ENCODE measurements at places on chromosomes 3 and 15.

DNA sequence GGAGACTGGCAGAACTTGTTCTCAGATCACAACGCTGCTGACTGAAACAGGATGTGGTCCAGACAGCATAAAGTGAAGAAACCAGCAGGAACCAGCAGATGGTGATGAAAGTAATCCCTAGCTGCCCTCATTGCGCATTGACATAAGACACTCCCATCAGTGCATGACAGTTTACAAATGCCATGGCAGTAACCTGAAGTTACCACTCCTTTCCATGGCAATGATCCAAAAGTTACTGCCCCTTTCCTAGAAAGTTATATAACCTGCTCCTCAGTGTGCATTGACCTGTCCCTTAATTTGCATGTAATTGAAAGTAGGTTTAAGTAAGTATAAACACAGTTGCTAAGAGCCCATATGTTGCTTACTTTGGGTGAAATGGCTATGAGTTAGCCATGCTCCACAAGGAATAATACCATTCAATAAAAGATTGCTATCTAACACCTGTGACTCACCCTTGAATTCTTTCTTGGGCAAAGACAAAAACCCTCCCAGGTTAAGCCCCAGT lies 149.1 kb upstream of the CD96 start:
- DNase-seq: no peak

DNA sequence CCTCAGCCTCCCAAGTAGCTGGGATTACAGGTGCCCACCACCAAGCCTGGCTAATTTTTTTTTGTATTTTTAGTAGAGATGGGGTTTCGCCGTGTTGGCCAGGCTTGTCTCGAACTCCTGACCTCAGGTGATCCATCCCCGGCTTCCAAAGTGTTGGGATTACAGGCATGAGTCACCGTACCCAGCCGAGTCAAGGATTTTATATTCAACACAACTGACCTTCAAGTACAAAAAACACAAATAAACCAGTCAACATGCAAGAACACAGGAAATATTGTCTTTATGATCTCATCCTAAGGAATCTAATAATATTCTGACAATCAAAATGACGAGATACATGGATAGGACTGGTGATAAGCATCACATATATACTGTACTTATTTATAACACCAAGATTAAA lies 37.9 kb downstream of the TJP1 start:
- no peak for DNase-seq

DNA sequence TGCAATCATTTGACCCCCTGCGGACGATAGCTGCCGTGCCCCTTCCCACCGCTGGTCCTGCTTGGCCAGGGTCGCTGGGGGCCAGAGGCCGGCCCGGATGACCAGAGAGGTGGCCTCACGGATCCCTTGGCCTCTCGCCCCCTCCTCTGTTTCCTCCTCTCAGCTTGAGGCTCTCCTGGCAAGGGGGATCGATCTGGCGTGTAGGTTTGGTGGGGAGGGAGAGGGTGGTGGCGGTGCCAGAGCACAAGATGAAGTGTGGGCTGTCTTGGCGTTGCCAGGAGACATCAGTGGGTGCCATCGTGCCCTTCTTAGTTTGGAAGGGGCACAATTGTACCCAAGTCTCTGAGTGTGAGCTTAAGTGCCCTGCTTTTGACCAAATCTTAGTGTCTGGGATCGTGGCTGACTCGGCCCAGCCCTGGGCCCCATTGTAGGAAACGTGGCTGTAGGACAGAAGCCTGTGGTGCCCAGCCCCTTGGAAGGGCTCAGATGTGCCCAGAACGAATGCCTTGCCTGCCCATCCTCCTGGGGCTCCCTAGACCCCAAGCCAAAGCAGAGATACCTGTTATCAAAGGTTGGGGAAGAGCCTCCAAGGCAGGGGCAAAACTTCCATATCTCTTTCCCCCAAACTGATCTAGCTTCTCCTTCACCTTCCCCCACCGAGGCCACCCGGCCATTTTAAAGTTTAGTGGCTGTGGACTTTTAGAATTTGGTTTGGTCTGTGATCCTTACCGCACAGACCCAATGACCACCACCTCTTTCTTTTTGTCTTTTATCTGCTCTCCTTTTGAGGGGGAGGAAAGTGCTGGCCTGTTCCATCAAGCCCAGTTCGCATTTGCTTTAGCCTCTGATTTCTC lies 14.4 kb downstream of the NR2F2 start:
- DNase-seq: no peak

DNA sequence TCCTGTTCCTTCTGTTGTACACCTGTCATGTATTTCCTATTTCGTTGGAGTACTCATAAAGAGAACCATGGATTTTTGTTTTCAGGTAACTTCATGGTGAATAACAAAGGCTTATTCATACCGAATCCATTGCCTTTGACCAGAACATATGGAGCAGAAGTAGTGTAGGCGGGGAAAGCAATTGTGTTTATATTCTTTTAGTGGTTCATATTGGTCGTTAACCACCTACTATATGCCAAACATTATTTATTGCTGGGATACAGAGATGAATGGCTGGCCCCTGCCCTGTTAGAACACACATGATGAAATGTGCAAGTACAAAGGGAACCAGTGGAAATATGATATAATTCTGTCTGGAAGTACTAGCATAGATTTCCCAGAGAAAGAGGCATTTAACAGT lies 9.8 kb downstream of the RPUSD2 start:
- no peak for DNase-seq

GRCh38 chr3:177802151-177802900 lies 605.0 kb upstream of the TBL1XR1 start:
- no peak for DNase-seq

- no peak for DNase-seq
These were observed 27.3 kb upstream of the ST8SIA2 start for GRCh38 chr15:92366381-92366780.

GRCh38 chr3:124701687-124702086 lies 28.6 kb upstream of the UMPS start:
- DNase-seq: peak; percentile 78

DNA sequence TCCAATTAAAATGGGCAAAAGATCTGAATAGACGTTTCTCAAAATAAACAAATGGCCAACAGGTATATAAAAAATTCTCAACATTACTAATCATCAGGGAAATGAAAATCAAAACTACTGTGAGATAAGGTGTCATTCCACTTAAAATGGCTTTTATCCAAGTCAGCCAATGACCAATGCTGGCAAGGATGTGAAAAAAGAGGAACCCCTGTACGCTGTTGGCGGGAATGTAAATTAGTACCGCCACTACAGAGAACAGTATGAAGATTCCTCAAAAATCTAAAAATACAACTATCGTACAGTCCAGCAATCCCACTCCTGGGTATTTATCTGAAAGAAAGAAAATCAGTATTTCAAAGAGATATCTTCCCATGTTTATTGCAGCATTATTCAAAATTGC lies 176.9 kb upstream of the STT3B start:
- DNase-seq: no peak

DNA sequence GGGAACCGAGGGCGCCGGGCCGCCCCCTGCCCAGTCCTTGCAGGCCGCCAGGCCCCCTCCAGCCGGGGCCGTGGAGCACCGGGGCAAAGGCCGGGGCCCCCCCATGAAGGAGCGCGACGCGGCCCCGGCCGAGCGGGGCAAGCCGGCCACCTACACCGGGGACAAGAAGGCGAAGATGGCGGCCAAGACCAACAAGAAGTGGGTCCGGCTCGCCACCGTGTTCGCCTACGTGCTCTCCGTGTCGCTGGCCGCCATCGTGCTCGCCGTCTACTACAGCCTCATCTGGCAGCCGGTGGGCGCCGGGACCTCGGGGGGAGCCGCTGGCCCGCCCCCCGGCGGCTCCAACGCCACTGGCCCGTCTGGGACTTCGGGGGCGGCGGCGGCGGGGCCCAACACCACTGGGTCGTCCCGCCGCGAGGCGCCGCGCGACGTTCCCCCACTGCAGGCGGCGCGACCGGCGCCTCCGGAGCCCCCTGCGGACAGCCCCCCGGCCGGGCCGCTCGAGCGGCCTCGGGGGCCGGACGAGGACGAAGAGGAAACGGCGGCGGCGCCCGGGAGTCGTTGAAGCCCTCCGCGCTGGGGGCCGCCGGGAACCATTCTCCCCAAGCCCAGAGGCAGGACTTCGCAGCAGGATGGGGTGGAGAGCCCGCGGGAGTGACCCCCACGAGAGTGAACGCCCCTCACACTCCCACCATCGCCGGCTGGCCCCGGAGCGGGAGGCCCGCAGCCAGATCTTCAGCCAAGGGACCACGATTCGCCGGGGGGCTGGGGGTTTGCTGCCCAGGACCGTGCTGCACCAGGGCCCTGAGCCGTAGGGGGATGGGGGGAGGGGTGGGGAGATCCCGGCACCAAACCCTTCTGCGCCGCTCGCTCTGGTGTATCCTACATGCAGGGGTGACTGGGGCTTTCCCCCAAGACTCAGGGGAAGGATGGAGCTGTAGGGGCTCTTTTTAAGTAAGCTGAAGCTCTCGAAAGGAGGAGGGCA lies 753 bp downstream of the INAFM2 start:
- DNase-seq: no peak

- DNase-seq: no peak
These were observed 223.1 kb upstream of the CNTN6 start for GRCh38 chr3:869734-870133.

DNA sequence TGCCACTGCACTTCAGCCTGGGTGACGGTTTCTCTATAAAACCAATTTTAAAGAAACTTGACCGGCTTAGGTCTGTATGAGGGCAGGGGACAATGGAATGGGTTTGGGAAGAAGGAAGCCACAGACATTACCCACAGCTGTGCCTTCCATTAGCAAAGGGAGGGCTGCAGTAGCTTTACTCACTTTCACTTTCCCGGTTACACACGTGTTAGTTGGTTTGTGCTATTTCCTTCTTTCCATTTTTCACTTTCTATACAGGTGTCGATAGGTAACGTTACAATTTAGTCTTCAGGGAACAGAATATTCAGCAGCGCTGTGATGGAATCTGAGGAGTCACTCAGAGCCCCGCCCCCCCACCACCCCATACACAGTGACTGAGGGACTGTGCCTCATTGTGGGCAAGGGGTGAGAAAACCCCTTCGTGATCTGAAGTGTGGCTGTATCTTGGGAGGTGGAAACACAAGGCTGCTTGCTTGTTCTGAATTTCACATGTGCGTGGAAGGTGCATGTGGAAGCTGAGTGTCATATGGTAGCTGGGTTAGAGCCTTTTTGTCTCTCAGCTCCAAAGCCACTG lies 44.8 kb upstream of the RPL32 start:
- DNase-seq: no peak

GRCh38 chr3:19348941-19349564 lies 200.7 kb downstream of the KCNH8 start:
- peak; percentile 3 for DNase-seq

DNA sequence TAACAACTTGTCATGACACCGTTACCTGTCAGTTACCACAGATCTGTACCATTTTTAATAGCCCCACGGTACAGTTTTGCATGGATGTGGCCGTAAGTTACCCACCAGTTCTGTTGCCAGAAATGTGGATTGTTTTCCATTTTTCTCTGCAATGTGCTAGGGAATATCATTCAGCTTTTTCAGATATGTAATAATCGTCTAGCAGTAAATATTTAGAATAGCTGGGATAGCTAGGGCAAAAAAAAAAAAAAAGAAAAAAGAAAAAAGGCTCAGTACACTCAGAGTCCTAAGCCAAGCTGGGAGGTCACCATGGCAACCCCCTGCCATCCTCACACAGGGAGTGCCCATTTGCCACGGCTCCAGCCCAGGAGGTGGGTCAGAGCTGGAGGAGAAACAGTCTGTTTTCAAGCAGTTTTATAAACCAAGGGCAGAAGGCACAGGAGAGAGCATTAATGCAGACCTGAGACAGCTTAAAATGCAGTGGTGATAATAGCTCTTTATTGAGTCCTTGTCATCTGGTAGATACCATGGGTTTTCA lies 25.2 kb downstream of the PAQR5 start:
- DNase-seq: no peak

GRCh38 chr15:99345242-99345641 lies 94.0 kb downstream of the LRRC28 start:
- DNase-seq: no peak
